ENCODE measurements at places on chromosomes 6 and 20.

DNA sequence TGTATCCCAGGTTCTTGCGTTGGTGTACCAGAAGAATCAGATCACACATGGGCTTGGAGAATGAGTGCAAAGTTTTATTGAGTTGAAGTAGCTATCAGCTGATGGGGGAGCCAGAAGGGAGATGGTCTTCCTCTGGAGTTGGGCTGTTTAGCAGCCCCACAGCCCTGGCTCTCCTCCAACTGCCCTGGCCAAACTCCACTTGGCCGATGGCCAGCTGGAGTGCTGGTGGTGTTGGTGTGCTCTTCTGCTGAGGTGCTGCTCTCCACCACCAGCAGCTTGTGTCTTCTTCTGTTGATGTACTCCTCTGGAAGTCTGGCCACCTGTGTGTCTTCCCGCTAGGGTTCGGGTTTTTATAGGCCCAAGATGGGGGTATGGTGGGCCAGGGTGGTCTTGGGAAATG lies 172.8 kb downstream of the TINAG start:
- no peak for DNase-seq

- no peak for DNase-seq
Measured at GRCh38 chr6:37897818-37898515, 78.4 kb downstream of the ZFAND3 start.

DNA sequence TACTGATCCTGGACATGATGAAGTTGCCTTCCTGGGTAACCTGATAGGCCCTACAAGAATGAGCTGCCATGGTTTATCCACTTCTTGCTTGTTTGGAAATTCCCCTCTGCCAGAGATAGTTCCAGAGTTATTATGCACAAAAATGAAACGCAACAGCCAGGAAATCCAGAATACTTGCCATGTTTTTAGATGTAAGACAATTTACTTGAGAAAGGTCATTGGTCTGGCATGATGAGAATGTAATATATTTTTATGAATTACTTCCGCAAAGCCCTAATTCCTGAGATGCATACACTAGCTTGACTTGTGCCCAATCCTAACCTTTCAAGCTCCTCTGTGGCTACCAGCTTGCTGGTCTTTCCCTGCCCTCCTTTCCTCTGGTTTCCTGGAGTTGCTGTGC lies 27.9 kb upstream of the NT5E start:
- DNase-seq: no peak

DNA sequence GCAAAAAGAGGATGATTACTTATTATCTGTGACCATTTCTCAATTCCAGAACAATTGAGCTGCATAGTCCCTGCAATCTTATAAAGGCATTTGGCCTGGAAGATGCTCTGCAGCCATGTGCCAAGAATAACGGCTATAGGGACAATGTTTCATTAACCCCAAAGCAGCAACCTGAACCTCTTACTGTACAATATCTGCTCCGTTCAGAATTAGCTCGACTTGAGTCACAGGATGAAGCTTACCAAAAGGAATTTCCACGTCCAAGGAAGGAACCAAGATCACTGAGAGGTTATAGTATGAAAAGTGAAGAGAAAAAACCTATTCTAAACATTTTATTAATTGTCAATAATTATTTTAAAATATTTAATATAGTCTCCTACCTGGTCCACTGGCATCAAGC lies 167.3 kb upstream of the GMDS start:
- DNase-seq: no peak

- DNase-seq: no peak
Measured at GRCh38 chr6:116298973-116299372, 19.2 kb upstream of the TSPYL1 start.
